ENCODE measurements at places on chromosomes 5 and 9.
A peak's percentile ranks its signal among the peaks of the same experiment; 100 is the strongest.

GRCh38 chr9:113477661-113478060 lies 14.1 kb downstream of the RGS3 start:
- no peak for DNase-seq

- DNase-seq = peak; percentile 77
These were observed 408.1 kb upstream of the ZNF608 start for GRCh38 chr5:125154301-125155110.

DNA sequence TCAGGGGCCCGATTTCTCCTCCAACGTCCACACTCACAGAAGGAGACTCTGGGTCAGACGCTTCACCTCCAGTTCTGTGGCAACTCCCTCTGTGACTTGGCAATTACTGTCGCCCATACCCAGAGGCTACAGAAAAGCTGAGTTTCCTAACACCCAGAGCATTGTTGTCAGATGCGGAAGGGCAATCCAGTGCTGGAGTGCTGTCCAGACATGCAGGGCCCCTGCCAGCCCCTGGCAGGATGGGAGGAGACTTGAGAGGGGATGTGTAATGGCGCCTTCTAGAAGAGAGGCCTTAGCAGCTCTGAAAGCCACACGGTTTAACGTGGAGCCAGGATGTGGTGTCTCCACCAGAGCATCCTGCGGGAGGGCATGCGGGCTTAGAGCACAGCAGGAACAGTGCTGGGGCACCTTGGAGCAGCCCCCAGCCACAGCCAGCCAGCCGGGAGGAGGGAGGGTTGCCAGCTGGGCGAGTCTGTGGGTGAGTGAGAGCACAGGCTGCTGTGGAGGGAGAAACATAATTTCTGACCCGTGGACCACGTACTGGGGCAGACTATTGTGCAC lies 139.4 kb upstream of the IRX1 start:
- no peak for DNase-seq

DNA sequence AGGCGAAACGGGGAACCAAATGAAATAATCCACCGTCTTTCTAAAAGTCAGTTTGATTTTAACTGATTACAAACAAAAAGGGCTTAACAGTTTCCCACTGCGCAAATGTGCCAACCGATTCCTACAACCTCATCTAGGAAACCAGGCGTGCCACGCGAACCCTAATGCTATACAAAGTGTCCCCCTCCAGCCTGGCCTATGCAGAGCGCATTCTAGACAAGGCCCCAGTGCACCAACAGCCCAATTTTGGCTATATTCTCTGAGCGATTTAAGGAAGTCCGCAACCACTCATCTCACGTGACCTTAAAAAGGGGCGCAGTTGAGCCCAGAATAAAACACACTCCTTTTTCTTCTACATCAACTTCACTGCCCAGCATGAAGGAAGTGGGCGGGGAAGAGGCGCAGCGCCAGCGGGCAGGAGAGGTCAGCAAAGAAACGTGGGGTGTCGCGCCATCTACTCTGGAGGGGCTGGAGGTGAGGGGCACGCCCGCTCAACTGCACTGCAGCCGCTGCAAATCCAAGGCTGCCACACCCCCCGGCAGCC lies 779 bp downstream of the FAM13B start:
- DNase-seq = peak; percentile 48

- DNase-seq = peak; percentile 19
These were observed 27.5 kb upstream of the FCN2 start for GRCh38 chr9:134852906-134853654.

DNA sequence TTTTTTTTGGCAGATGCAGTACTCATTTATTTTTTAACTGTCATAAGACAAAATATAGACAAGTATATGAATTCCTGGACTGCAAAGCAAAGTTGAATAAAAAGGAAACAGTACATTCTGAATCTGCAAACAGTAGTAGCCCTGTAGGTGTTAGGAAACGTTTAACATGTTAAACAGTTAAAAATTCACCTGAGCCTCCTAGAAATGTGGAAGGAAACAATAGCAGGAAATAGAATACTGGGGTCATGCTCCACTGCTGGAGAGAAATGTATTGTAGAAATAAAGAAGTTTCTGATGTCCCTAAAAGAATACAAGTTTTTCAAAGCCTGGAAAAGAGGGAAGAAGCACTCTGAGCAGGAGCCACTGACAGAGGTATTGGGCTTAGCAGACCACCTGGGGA lies 866.0 kb downstream of the PTPRD start:
- DNase-seq = no peak

GRCh38 chr9:137795156-137795666 lies 82.4 kb upstream of the CACNA1B start:
- no peak for DNase-seq

- peak; percentile 39 for DNase-seq
These were observed 35.5 kb upstream of the ANXA2R start for GRCh38 chr5:43075319-43076293.

DNA sequence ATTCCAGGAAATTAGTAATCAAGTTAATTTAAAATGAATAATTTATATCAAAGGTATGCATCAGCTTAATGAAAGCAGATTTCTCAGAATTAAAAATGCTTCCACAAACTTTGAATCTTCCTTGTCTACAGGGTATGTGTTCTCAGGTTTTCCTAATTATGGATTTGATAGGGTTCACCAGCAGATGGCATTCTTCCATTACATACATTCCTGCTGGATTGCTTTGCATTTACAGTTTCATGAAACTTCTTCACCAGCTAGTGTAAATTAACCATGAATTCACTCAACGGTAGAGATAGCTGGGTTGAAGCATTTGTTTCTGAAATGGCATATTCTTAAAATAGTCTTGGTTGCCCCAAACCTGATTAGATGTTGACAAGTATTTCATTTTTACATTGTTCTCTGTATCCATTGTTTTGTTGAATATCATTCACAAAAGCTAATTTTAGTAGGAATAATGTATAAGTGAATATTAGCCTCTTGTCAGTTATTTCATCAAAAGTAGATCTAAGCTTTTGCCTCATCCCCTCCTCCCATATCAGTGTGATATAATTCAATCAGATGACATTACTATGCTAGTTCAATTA lies 68.7 kb upstream of the WDR41 start:
- peak; percentile 53 for DNase-seq

GRCh38 chr9:93082841-93083411 lies 13.1 kb upstream of the CARD19 start:
- no peak for DNase-seq

DNA sequence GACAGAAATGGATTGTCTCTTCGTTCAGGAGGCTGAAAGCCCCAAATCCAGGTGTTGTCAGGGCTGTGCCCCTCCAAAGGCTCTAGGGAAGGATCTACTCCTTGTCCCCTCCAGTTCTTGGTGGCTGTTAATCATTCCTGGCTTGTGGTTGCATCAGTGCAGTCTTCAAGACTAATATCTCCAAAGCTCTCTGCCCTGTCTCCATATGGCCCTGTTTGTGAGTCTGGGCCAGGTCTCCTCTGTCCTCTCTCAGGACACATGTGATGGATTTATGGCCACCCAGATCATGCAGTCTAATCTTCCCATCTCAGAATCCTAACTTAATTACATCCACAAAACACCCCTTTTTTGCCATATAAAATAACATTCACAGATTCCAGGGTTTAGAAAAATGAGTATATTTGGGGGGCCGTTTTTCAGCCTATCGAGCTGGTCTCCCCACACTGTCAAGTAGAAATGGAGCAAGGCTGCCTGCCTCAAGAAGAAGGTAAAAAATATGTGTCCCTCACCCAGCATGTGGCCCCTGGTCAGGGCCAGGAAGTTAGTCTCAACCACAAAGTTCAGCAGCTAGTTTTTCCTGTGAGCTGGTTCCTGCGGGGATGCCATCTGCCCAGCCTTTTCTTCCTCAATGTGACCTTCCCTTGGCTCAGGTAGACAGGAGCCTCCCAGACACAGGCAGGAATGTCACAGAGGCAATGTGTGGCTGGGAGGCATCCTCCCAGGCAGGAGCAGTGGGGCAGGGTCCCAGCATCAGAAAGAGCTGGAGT lies 509.4 kb downstream of the IRX1 start:
- no peak for DNase-seq

Data from AG10803 (cell line).